ENCODE measurements at places on chromosomes 1 and 21.

DNA sequence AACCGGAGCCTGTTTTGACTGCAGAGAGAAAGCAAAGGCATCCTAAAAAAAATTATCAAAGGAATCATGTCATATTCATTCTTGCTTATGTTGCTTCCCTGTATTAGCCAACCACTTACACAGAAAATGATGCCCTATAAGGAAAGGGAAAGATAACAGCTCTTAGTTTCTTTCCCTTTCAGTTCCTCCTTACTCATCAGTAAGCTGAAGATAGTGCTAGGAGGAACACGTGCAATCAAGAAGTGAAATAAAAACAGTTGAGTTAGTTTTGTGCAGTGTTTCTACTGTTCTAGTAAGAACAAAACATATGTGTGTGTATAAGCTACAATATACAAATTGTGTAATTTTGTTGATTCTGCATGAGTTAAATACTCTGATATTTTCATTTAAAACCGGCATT is 45.3 kb upstream of the MTF2 start:
- DNase-seq: no peak

- no peak for DNase-seq
These were observed 19.8 kb upstream of the ACBD6 start for GRCh38 chr1:180522213-180522515.

DNA sequence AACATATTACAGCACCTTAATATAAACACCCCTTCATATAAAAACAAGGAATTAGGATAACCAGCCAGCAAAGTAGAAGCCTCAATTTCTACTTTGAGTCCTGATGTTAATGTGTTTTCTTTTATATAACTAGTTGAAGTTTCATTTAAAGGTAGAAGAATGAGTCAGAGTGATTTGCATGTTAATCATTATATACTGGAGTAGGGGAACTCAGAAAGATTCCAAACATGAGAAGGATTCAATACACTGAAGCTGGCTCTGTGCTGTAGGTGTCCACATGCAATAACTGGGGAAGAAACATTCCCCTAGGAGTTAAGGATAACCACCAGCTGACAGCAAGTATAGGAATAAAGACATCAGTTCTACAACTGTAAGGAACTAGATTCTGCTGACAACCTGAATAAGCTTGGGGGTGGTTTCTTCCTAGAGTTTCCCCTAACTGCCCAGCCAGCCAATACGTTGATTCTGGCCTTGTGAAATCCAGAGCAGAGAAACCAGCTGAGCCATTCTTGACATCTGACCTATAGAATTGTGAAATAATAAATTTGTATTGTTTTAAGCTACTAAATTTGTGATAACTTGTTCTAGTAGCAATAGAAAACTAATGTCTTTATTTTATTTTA is 33.4 kb upstream of the RNPC3 start:
- DNase-seq: no peak

DNA sequence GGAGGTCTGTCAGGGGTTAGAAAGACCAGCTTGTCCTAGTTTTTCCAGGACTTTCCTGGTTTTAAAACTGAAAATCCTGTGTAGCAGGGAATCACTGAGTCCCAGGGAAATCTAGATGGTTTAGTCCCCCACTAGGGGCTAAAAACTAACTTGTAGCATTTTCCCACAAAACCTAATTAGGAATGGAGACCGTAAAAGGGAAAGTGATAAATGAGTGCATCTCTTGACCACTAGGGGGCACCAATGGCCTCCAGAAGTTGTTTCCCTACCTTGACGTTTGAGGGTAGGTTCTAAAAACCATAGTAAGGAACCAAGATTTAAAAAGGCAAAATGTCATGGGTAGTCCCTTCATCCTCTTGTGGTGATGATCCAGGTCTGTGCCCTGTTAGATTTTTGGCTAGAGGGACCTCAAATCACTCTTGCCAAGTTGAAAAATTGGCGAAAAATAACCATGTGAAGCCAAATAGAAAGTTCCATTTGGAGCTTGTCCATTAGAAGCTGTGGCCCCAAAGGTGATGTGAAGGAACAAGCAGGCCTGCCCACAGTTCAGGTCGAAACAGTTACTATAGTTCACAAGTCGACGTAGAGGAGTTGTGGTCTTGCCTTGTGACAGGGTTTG is 24.5 kb downstream of the CLIC6 start:
- DNase-seq: peak; percentile 26

- DNase-seq: peak; percentile 30
These were observed 187.8 kb downstream of the ZSCAN20 start for GRCh38 chr1:33660244-33660643.

GRCh38 chr1:226061841-226062557 is 517 bp upstream of the H3-3A start:
- peak; percentile 77 for DNase-seq

- DNase-seq: no peak
These were observed 65.6 kb upstream of the SLC44A3 start for GRCh38 chr1:94754570-94754969.

- peak; percentile 26 for DNase-seq
These were observed 19.7 kb downstream of the RCC2 start for GRCh38 chr1:17419626-17420328.

DNA sequence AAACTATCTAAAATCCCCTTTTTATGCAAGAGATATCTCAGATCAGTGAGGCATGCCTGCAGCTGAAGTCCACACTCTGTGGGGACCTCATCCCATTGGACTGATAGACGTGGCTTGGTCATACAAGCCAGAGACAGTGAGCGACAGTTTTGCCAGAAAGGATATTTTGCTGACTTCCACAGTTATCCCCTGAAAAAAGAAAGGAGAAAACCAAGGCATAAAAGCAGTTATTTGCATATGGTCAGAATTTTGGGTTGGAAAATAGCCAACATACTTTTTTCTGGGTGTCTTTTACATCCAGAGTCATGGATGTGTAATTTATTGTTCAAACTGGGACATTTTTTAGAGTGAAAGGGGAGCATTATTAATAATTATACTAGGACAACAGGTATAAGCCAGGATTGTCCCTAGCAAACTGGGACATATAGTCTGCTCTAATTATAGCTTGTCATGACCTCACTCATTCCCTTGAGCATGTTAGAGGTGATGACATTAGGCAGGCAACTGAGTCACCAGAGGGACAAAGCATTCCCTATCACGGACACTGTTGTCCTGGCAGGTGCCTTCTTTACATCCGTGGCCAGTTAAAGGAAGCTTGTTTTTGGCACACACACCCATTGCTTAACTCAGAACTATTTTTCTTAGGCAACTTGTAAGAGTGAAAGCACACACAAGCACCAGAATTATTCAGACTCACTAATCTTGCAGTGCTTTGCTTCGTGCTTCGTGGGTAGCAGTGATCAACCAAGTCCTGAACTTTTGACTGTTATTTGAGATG is 65.5 kb downstream of the PRRX1 start:
- DNase-seq: no peak

DNA sequence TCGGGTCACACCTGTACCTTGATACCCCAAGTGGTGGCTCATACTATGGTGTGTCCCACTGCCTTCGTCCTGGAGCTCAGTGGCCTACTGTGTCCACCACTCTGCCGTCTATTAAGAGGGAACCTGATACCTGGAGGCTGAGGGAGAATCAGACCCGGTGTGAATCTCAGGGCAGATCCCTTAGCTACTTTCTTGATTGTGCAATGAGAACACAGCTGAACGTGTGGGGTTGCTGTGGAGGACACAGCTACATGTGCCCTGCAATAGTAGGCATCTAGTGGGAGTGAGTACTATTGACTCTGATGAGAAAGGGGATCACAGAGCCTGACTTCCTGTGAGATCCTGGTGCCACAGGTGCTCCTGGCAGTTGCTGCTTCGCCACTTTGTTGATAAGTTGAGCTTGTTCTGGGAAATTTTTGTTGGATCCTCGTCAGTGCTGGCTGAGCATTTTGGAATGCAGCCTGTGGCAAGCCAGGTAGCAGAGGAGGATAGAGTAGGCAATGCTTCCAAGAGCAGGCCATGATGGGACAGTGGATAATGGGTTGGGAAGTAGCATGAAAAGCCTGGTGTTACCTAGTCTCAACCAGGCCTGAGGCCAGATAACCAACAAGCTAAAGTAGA is 28.2 kb upstream of the MPZL1 start:
- no peak for DNase-seq

DNA sequence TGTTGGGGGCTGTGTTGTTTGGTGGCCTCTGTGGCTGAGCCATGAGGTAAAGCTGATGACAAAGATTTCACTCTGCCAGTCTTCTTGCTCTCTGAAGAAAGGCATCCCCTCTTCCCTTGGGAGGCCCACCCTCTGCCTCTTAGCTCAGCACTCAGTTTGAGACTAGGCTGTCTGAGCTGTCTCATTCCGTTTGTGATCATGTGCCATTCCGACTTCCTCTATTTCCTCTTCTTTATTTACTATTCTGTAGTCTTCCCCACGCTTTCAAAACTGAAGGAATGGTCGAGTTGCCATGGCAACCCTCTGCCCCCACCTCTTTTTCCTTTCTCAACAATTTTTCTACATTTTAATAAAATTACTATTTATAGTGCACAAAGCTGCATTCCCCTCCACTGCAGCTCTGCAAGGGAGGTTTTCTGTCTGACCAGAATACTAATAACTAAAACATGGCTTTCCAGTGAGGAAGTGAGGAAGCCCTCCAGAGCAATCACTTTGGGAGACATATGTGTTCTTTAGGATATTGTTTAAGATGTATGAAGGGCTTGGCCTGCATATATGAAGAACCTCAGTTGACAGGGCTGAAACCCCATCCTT is 30.8 kb downstream of the KCNA3 start:
- no peak for DNase-seq

- DNase-seq: no peak
These were observed 7.2 kb downstream of the XCL1 start for GRCh38 chr1:168583571-168583970.

GRCh38 chr1:60133000-60133673 is 59.6 kb upstream of the C1orf87 start:
- DNase-seq: no peak

- no peak for DNase-seq
These were observed 297.9 kb upstream of the GREM2 start for GRCh38 chr1:240909701-240910457.

DNA sequence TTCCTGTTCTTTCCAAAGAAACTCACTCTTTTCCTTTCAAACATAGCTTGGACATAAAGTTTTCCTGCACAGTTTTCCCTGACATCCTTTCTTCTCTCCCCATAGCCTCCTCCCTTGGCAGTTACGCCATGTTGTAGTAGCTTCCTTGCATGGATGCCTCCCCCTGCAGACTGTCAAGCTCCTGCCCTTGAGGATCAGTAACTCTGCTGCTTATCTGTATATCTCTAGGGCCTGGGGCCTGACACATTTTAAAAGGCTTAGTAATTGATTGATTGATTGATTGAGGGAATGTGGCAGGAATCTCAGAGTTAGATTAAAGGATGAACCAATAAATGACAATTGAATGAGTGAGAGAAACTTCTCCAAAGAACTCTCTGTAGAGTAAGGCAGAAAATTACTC is 143.7 kb downstream of the NEK7 start:
- no peak for DNase-seq

DNA sequence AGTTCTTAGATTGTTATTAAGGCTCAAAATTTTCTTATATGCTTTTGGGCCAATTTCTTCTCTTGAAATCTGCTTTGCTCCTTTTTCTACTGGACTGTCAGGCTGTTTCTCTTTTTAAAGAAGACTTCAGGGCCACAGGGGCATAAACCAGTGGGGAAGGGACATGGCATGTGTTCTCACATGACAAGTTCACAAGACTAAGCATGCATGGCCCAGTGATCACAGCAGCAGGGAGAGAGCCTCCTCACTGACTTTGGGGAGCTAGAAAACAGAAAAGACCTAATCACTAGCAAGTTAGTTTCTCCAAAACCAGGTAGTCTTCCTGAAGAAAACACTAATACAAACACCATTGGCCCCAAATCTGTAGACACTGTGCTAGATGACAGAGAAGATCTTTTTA is 64.8 kb downstream of the RAB3GAP2 start:
- DNase-seq: no peak

- peak; percentile 32 for DNase-seq
These were observed at the start of gene MAP3K21 for GRCh38 chr1:233327651-233328141. Gene MAP3K21 (plus strand): TSS chr1:233327724. CDS start chr1:233328029, 305 bp downstream.

DNA sequence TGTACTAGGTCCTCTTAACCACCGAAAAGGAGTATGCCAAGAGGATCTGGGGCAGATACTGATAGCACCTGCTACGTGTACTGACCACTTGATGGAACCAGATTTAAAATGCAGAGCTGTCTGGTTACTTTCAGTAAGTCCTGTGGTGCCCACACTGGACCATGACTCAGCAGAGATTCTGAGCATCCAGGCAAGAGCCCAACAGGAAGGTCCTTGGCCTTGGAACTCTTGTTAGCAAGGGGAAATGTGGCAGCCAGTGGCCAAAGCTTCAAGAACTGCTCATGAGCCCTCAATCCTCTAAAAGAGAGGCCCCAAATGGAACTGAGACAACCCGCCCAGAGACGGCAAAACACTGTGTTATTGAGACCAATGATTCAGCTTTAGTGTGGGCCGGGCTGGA is 4.2 kb upstream of the GJB5 start:
- no peak for DNase-seq

DNA sequence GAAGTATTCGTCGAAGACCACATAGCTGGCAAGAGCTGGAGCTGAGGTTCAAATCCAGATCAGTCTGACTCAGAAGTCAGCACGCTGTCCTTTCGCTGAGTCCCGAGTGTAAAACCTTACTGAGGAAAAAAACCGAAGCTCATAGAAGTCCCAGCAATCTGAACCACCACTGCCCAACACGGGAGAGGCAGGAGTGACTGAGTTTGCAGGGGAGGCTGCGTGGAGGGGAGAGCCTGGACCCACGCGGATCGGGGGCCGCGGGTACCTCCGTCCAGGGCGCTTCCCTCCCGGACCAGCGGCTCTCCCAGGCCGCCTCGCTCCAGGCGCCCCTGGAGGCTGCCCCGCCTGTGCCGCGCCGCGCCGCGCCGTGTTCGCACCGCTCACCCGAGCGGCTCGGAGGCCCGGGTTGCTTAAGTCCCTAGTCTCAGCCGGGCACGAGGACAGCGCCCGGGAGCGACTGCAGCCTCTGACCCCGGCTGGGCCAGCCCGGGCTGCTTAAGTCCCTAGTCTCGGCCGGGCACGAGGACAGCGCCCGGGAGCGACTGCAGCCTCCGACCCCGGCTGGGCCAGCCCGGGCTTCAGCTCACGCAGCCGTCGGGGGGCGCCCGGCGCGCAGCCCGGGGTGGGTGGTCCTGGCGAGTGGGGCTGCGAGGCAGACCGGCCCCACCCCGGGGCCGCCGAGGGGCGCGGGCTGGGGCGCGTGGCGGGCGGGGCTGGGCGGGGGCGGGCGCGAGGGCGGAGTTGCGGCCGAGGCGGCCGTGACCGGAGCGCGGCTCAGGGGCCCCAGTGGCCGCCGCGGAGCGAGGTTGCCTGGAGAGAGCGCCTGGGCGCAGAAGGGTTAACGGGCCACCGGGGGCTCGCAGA is at the start of gene ADAMTSL4:
ADAMTSL4 (plus strand) TSS at position 777 of the 864 bp plus-strand sequence. CDS start 2,881 bp downstream, outside the sequence.
- peak; percentile 51 for DNase-seq

- DNase-seq: no peak
These were observed 63.6 kb downstream of the NIBAN1 start for GRCh38 chr1:184910691-184911091.

DNA sequence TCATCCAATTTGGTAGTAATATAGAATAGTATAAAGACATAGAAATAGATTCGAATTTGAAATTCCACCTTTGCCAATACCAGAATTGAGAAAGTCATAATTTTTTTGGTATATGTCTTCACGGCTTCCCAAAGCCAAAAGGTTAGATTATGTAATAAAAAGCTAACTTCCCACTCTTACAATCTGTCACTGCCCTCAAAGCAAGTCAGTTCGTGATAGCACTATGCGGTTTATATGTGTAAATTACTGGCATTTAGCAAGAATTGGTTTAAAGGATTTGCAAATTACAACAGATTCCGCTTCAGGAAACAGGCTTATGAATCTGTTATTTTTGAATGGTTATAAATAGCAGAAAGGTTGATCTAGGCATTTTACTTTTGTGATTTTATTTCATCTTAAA is 679.4 kb upstream of the ADGRL2 start:
- no peak for DNase-seq

GRCh38 chr1:33388805-33389771 is 41.8 kb downstream of the PHC2 start:
- DNase-seq: no peak
